GM12891 (cell line): ENCODE measurements at places on chromosomes 4 and X.

GRCh38 chr4:128394778-128395177 lies 107.2 kb upstream of the PGRMC2 start:
- no peak for DNase-seq

DNA sequence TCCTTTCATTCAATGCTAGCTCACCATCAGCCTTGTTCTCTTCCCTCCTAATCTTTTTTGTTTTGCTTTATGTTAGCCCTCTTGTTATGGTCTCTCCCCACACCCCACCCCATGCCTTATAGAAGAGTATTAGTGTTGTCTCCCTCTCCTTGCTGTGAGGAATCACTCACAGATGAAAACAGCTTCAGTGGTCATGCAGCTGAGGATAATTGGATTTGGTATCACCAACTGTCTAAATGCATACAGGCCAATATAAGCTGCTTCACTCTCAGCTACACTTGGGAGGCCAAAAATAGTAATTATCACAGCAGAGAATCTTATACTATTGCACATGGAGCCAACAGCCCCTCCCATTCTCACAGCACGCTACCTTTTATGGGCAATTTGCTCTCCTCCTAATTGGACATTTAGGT lies 494.6 kb upstream of the FAM241A start:
- DNase-seq = no peak

- no peak for DNase-seq
These were observed 8.8 kb downstream of the DDX53 start for GRCh38 chrX:23008431-23009099.

- no peak for DNase-seq
These were observed 1.3 kb downstream of the PARM1 start for GRCh38 chr4:74934016-74934831.

GRCh38 chrX:81229229-81229628 lies 27.3 kb downstream of the SH3BGRL start:
- DNase-seq = no peak

- DNase-seq = no peak
These were observed 148.8 kb downstream of the CCNG2 start for GRCh38 chr4:77305766-77306165.

GRCh38 chr4:165879641-165880040 lies 6.6 kb downstream of the TLL1 start:
- DNase-seq = no peak

DNA sequence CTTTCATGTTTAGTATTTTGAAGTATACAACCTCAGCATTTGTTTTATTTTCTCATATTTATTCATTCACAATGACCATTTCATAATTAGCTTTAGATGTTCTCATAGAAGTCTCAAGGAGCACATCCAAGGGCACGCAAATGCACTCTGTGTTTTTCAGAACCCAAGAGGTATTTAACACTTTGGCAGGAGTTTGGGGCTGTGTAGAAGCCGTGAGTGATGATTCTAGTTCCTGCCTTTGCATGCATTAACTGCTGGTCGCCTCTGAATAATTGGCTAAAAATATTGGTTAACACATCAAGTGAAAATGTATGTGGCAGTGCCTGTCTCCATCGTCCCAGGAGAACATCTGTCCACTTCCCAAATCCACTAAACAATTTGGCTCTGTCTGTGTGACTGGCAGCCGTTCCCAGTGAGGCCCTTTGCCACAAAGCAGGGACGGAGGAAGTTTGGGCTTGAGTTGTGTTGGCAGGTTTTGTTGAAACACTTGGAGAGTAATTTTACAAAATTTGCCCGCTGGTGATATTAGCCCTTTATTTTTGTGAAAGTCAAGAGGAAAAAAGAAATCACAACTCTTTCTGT lies 730.7 kb upstream of the SLIT2 start:
- no peak for DNase-seq

DNA sequence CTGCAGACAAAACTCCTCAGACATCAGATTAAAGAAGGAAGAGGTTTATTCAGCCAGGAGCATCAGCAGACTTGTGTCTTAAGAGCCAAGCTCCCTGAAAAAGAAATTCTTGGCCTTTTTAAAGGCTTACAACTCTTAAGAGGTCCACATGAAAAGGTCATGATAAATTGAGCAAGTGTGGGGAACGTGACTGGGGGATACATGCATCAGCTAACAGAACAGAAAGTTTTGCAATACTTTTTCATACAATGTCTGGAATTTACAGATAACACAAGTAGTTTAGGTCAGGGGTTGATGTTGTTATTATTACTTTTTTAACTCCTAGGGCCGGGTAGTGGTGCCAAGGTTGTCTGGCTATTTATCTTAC lies 55.6 kb upstream of the RBMX start:
- DNase-seq = no peak

GRCh38 chr4:107991945-107992630 lies 2.4 kb downstream of the HADH start:
- no peak for DNase-seq

GRCh38 chr4:165131247-165131832 lies 18.7 kb upstream of the TMEM192 start:
- peak; percentile 16 for DNase-seq

DNA sequence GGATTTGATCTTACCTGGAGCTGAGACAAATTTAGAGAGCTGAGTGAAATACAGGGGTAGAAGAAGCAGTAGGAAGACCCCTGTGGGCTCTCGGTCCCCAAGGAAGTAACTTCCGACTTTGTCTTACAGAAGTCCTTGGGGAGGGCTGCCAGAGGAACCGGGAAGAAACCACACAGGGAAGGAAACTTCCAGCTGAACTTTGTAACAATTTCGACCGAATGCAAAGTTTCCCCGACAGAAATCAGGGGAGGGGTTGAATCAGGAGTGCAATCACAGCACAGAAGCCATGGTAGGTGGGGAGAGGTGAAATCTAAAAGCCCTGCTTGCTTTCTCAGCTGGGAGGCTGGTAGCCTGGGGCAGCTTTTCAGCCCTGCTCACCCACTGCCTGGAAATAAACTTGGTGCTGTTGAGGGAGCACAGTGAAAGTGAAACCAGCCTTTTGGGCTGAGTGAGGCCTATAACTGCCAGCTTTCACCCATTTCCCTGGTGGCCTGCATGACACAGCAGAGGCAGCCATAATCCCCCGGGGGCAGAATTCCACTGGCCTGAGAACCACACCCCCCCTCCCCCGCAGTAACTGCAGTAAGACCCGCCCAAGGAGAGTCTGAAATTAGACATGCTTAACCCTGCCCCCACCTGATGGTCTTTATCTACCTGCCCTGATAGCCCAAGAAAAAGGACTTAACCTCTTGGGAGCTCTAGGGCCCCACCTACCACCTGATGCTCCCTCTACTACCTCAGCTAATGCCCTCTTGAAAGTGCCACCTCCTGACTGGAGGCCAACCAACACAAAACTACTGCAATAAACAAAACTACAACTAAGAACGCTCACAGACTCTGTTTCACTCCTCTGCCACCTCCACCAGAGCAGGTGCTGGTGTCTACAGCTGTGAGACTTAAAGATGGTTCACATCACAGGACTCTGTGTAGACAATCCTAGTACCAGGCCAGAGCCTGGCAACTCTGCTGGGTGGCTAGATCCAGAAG lies 248.2 kb downstream of the PARM1 start:
- DNase-seq = no peak

DNA sequence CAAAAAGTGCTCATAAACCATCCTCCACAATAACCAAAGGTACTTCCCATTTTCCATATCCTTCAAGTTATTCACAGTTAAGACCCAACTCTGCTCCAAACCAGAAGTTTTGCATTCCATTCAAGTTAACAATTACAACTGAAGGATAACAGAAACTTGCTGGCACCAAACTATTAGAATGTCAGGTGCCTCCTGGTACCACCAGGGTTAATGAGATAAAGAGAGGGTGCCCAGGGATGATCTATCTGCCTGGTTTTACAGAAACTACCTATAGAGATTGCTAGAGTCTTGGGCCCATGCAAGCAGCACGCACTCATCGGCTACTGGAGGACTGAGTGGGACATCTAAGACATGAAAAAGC lies 114.6 kb downstream of the RBM47 start:
- DNase-seq = no peak

- DNase-seq = no peak
These were observed 567.0 kb upstream of the GNPDA2 start for GRCh38 chr4:45293335-45293734.

GRCh38 chr4:30068234-30068633 lies 651.9 kb upstream of the PCDH7 start:
- no peak for DNase-seq

DNA sequence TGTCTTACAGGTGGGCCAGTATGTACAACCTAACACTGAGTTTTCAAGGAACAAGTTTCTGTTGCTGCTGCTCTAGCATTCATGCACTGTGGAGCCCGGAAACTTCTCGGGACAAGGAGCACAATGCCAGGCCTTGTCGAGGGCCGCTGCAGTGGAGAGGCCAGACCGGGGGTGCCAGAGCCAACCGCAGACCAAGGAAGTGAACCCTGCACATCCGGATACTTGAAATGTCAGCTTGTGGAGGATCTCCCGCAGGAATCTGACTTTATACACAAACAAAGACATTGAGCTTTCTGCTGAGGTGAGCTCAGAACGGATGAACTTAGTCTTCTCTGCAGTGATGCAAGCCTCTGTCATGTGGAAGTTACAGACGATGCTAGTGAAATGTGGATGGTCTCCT lies 99.5 kb downstream of the ZNF827 start:
- no peak for DNase-seq

DNA sequence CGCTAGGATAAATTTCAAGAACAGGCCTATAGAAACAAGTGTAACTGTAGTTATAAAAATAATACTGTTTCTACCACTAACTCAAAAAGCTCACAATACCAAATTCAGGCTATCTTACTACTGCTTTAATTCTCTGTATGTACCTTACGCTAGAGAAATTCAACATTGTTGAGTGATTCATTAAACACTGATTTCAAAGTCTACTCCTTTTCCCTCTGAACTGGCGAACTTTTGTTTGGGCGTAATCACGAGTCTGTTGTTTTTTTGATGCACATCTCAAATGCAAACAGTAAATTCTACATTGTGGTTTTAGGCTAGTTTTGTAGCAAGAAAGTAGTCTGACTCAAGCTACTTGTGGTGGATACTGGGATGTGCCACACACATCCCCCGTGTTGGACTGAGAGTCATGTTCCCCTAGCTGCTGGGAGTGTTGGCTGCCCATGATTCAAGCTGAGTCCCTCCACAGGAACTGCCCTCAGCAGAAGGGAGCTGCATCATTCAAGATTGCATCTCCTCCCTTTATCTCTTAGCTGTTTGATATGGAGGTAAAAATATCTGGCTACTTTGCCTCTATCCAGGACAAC lies 406.1 kb downstream of the RAPGEF2 start:
- no peak for DNase-seq

DNA sequence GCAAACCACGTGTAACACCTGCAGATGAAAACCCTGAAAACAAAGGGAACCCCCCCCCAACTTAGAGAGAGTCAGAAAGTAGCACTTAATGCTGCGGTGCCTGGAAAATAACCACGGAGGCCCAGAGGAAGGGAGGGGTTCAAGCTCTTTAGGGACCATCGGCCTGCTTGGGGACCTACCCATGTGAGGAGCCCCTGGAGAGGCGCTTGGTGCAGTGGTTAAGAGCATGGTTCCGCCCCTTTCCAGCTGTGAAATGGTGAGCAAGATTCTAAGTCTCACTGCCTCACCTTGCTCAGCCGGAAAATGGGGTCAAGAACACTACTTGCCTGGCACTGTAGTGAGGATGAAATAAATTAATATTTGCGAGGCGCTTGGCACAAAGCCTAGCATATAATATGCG lies 13.8 kb downstream of the SLC25A5 start:
- no peak for DNase-seq

GRCh38 chr4:10077076-10077475 lies 39.5 kb downstream of the WDR1 start:
- peak; percentile 1 for DNase-seq

DNA sequence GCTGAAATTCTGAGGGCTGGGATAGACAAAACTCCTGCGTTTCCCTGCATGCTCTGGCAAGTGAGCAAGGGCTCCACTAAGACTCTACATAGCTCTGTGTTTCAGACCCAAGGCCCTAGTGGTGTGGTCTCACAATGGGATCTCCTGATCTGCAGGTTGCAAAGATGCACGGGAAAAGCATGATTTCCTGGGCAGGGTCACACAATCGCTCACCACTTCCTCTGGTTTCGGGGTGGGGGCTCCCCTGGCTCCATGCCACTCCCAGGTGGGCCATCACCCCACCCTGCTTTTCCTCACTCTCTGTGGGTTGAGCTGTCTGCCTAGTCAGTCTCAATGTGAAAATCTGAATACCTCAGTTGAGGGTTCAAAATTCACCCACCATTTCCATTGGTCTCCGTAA lies 111.5 kb downstream of the KLF8 start:
- no peak for DNase-seq

DNA sequence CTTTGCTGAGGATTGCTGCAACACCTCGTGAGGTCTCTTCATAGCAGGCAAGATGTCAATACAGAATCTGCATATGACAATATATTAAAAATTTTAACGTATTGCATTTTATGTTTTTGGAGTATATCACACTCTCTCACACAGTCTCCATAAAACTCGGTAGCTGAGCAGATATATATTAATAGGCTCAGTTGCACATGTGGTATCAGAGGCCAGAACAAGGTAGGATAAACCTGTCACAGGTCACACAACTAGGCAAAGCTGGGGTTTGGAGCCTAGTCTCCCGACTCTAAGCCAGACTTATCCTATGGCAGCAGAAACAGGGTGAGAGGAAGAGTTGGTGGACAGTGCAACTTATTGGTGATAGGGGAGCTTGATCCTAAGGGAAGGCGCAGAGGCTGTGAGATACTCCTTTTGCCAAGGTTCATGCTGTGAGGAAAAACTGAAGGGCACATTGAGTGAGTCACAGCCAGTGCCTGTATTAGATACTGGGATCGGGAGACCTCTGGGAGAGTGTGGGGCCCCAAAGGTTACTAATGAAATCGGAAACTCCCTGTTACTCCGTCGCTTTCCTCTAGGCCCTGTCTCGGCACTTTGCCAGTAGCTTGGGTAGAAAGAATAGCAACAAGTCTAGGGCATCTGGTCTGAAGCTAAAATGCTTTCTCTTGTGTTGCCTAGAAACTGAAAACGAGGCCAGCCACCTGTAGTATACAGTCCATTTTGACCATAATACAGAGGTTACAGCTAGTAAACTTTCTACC lies 195.7 kb downstream of the ARHGAP10 start:
- no peak for DNase-seq

DNA sequence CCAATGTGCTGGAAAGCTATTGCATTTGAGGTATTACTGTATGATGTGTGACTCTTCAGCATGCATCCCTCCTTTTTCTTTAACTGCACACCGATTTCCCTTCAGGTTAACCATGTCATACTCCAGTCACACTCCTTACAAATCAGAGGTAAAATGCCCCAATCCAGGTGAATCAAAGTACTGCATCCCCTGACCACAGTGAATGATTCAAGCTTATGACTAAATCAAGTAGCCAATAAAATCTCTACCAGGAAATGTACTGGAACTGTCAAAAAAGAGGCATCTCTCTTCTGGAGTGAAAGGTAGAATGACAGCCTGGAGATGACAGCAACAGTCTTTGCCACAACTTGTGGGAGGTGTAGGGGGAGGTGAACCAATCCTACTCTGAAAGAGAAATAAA lies 10.4 kb downstream of the ADAMTS3 start:
- no peak for DNase-seq

- DNase-seq = peak; percentile 61
These were observed at the start of gene GALNT7 for GRCh38 chr4:173168396-173169177. TSS of gene GALNT7 (plus strand) at chr4:173168811. CDS start at chr4:173168836, 25 bp downstream.

- no peak for DNase-seq
These were observed 26.5 kb downstream of the ELF4 start for GRCh38 chrX:130083656-130084382.

GRCh38 chrX:118779581-118779980 lies 44.0 kb upstream of the ZCCHC12 start:
- no peak for DNase-seq
